SK-N-DZ (cell line): ENCODE measurements at places on chromosomes 12 and 14.

DNA sequence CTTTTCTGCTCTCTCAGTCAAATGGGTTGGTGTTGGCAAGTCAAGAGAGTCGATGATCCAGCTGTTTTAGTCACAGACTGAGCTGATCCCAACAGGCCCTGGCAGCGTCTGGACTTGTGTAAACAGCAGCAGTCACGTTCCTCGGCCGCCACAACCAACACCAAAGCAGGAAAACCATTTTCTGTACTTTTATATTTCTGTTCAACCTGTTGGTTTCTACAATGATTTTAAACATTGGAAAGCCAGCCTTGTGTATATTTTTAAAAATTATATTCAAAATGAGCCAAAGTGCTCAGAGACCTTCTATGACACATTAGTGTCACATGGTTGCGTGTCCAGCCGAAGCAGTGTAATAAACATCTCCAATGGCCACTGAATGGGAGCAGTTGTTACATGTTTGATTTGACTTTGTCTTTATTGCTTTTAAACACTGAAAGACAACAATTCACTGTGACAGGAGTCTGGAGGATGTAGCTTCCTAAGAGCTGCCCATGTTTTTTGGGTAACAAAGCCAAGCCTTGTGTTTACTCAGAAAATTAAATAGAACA is 5.9 kb upstream of the SIVA1 start:
- DNase-seq, result no peak

- DNase-seq, result no peak
These were observed 60.8 kb downstream of the R3HDM2 start for GRCh38 chr12:57370072-57370471.

GRCh38 chr12:107007411-107007810 is 20.5 kb upstream of the MTERF2 start:
- DNase-seq, result no peak

DNA sequence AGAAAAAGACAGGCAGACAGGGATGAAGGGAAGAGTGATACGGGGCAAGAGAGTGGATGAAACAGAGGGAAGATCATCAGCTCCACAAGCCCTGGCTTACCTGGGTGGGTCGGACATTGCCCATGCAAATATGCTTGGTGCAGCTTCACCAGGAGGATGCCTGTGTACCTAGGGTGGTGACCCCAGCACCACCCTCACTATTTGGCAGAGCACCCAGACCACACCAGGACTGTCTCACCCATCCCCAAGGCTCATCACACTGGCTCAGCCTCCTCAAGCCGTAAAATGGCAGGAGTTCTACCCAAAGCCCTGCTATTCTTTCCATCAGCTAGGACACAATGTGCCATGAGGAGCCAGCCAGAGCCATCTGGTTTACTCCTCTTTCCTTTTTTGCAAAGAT is 3.0 kb downstream of the GALNT8 start:
- DNase-seq, result no peak

DNA sequence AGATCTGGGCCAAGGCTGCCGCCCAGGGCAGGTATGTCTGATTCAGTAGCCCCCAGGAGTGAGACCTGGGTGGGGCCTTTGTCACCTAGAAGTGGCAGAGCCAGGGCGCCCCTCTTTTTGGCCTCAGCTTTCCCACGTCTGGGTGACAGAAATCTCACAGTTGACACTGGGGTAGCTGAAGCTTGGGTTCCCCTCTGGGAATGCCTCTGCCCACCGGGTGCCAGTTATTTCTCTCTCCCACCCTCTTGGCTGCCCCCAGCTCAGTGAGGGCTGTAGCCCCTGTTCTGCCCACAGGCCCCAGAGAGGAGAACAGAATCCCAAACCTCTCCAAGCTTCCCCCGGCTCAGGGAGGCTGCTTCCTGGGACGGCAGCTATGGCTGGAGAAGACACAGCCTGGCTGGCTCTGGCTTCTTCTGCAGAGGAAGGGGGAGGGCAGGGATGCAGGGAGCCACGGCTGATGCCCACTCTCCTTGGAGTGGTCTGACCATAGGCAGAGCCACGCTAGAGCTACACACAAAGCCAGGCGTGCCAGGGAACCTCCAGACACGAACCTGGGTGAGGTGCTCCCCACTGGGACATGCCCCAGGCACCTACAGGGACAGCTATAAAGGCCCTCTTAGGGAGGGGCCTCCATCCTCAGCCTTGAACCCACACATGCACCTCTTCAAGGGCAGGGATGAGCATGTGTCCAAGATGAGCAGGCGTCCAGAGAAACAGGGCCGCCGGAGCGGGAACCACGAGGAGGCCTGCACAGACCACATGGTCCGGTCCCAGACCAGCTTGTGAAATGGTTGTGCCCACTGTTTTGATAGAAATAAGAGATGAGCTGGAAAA is 51.7 kb downstream of the BEGAIN start:
- DNase-seq, result no peak

DNA sequence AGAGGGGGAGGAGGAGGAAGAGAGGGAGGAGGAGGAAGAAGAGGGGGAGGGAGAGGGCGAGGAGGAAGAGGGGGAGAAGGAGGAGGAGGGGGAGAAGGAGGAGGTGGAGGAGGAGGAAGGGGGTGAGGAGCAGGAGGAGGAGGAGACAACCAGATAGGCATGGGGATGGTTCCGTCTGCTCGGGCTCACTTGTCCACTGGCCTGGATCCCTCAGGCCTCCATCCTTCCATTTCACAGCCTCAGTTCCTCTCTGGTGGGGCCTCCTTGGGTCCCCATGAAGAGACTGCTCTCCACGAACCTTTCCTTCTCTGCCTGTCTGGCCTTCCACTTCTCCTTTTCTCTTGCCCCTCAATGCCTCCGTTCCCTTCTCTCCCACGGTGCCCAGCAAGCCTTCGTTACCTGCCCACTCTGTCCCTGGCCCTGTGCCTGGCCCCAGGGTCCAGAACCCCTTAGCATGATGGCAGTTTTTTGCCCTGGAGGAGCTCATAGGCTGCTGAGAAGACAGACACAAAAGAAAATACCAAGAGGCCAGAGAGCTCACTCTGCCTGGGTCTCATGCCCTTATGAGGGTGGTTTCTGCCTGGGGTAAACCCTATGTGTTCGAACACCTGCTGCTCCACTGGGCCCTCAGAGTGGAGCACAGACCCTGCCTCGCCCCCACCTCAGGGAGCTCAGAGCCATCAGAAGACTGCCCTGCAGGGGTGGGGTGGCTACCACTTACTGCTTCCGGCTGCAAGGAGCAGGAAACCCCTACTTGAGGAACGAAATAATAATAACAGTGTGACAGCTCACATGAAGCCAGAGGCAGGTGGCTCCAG is 11.7 kb upstream of the CACNA2D4 start:
- DNase-seq, result no peak

- DNase-seq, result no peak
These were observed 252.5 kb upstream of the TMPO start for GRCh38 chr12:98262902-98263301.

- DNase-seq, result peak; percentile 30
These were observed 910 bp upstream of the NOPCHAP1 start for GRCh38 chr12:104985206-104985605.

GRCh38 chr12:116172224-116172849 is 105.2 kb downstream of the MED13L start:
- no peak for DNase-seq

- DNase-seq, result no peak
These were observed 202.9 kb downstream of the AKAP6 start for GRCh38 chr14:32531942-32532515.

DNA sequence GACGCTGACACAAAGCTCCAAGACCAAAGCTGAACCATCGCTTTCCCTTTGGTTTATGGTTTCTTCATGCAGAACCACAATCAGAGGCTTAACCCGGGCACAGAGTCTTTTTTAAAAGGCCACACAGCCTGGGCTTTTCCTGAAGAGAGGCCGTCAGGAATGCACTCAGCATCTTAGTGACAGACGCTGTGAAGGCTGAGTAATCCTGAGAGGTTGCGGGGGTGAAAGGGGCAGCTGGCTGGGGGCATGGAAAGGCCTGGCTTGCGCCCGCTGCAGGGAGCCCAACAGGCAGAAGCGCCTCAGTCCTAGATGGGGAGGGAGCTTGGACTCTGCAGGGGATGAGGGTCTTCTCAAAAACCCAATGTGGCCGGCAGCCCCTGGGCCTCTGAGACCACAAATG is 13.6 kb downstream of the CTDSP2 start:
- DNase-seq, result no peak

- DNase-seq, result no peak
These were observed 98.5 kb upstream of the SLC24A4 start for GRCh38 chr14:92224358-92224954.

GRCh38 chr12:94276725-94277124 is 128.3 kb downstream of the PLXNC1 start:
- DNase-seq, result no peak

DNA sequence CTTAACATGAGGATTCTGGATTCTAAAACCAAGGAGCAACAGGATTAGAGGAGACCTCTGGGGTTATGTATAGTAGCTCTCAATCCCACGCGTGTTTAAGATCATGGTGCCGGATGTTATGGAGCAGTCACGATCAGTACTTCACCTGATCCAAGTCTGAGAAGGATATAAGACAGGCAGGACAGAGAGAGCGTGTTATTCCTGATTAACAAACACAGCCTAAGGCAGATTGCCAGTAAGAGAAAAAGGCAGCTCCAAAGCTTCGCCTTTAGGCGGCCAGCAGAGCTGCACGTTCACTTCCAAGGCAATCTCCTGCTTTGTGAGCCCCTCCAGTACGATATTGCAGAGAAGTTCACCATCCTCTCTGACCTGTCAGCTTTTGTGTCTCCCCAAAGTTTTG is 5.5 kb downstream of the SETD3 start:
- DNase-seq, result no peak

DNA sequence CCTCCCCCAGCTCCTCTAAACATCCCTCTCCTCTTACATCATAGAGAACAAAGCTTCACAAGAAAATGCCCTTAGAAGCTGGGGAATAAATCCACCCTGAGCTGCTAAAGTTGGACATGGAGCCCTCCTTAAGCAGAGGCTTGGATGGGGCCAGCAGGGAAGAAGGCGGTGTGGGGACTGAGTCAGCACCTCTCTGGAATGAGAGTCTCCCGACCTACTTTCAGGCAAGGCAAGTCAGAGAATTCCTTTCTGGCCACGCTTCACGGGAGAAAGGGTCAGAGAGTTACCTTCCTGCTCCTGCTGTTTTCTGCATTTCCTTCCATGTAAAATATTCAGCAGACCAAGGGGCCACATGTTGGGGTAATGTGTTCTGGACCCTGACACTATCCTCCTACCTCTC is 113.3 kb upstream of the PRB2 start:
- no peak for DNase-seq

DNA sequence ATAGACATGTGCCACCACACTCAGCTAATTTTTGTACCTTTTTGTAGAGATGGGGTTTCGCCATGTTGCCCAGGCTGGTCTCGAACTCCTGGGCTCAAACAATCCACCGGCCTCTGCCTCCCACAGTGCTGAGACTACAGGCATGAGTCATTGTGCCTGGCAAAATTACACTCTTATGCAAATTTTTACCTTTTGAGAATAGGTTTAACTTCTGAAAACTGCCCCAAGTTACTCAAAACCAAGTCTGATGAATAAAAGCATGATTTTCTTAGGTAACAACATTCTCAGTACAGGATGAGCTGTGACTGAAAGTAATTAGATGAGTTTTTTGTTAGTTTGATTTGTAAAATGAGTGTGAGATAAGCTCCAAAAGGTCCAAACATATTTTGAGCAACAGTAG is 166.0 kb downstream of the RPS29 start:
- DNase-seq, result no peak

DNA sequence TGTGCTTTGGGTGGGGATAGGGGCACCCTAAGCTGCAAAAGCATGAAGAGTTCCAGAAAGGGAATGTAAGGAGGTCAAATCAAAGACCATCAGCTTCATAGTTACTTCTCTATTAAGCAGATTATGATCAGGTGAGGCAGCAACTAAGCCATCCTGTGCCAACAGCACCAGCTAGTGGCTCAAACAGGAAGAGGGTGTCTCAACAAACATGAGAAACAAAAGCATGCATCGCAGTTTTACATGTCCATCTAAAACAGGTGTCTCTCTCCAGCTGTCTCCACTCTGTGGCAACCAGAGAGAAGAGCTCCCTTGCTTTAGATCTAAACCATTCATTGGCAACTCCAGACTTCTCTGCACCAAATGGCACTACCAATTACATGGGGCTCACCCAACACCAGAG is 52.9 kb downstream of the ACTN1 start:
- no peak for DNase-seq
